ENCODE measurements at places on chromosomes 5 and 9. TPM values are rescaled to one million over a fixed set of nuclear protein-coding genes. Genes with fewer than 3 reads are reported as not detected.
A peak's percentile ranks its signal among the peaks of the same experiment; 100 is the strongest.

- H3K27ac ChIP-seq = no peak overlapping the region
- no peak overlapping the region for H3K4me3 ChIP-seq
- no peaks in the 10 kb centered on the region for H3K36me3 ChIP-seq
- no peak for ATAC-seq
- H3K4me1 ChIP-seq = peaks cover 18% of the 10 kb centered on the region
Measured at GRCh38 chr5:135313405-135313804, 85.6 kb downstream of the MACROH2A1 start.

DNA sequence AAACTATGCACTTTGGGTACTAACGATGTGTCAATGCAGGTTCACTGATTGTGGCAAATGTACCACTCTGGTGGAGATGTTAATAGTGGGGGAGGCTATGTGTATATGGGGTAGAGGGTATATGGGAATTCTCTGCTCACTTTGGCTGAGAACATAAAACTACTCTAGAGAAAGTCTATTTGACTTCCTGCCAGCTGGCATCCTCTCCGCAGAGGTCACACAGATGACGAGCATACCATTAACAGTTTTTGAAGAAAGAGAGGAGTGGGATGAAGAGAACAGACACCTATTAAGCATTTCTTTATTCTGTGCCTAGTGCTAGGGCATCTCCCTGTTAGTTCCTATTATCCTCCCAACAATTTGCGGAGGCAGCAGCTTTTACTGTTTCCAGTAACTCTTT, 58.4 kb upstream of the TRIM32 start:
- no peak overlapping the region for H3K27ac ChIP-seq
- H3K4me1 ChIP-seq = no peaks in the 10 kb centered on the region
- H3K27me3 ChIP-seq = no peaks in the 10 kb centered on the region
- ATAC-seq = no peak
- H3K4me3 ChIP-seq = no peak overlapping the region

GRCh38 chr5:175614223-175614815, 43.6 kb upstream of the HRH2 start:
- H3K4me3 ChIP-seq = no peak overlapping the region
- H3K27ac ChIP-seq = no peak overlapping the region
- peaks cover 13% of the 10 kb centered on the region for H3K27me3 ChIP-seq
- H3K36me3 ChIP-seq = no peaks in the 10 kb centered on the region
- ATAC-seq = no peak

DNA sequence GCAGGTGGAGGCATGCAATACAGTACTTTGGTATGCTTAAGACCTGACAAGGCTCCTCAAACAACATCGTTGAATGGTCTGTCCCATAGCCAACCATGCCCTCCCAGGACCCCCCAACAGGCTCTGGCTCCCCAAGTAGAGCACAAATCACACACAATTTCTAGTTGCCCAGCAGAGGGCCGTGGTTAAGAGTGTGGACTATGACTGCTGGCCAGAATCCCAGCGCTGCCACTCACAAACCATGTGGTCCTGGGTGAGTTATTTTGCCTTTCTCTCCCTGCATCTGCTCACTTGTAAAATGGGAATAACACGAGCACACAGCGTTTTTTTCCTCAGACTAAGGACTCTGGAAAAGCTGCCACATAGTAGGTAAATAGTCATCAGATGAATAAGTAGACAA, 6.5 kb downstream of the CKMT2 start:
- H3K4me1 ChIP-seq = peaks cover 9% of the 10 kb centered on the region
- no peak overlapping the region for H3K27ac ChIP-seq
- H3K36me3 ChIP-seq = no peaks in the 10 kb centered on the region
- ATAC-seq = no peak
- H3K4me3 ChIP-seq = no peak overlapping the region

DNA sequence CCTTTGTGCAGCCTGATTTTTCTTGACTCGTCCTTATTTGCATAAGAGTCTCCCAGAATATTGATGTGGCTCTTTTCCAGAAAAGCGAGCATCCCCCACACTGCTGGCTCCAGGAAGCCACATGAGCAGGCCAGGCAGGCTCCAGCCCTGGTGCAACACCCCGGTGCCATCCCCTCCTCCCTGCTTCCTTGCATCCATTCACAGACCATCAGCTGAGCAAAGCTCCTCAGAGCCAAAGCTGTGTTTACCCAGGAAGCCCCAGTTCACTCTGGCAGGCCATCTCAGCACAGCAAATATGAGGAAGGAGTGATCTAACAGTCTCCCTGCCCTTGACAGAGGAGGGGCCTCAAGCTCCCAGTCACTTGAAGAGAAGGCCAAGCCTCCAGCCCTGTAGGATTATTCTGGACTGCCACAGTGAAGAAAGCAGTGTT, 34.4 kb downstream of the INSYN2B start:
- peak overlapping the region; percentile 31 for H3K27ac ChIP-seq
- H3K4me3 ChIP-seq = no peak overlapping the region
- ATAC-seq = no peak
- no peaks in the 10 kb centered on the region for H3K27me3 ChIP-seq

GRCh38 chr5:98777295-98777694, 3.8 kb downstream of the RGMB start:
- H3K36me3 ChIP-seq = peaks cover 22% of the 10 kb centered on the region
- H3K4me1 ChIP-seq = peaks cover 22% of the 10 kb centered on the region
- H3K27ac ChIP-seq = no peak overlapping the region
- H3K4me3 ChIP-seq = no peak overlapping the region
- H3K27me3 ChIP-seq = no peaks in the 10 kb centered on the region

GRCh38 chr5:132480042-132480441, 10.5 kb downstream of the IRF1 start:
- H3K27me3 ChIP-seq = no peaks in the 10 kb centered on the region
- H3K4me3 ChIP-seq = peak overlapping the region; percentile 7
- H3K36me3 ChIP-seq = peaks cover 37% of the 10 kb centered on the region
- H3K27ac ChIP-seq = peak overlapping the region; percentile 69

GRCh38 chr5:124669956-124670721, 76.3 kb downstream of the ZNF608 start:
- ATAC-seq = no peak
- H3K27me3 ChIP-seq = no peaks in the 10 kb centered on the region
- no peak overlapping the region for H3K4me3 ChIP-seq
- H3K27ac ChIP-seq = no peak overlapping the region
- H3K36me3 ChIP-seq = no peaks in the 10 kb centered on the region

- H3K27me3 ChIP-seq = peaks cover 11% of the 10 kb centered on the region
- no peak overlapping the region for H3K27ac ChIP-seq
- H3K4me3 ChIP-seq = no peak overlapping the region
- no peak for ATAC-seq
- H3K4me1 ChIP-seq = peaks cover 9% of the 10 kb centered on the region
Measured at GRCh38 chr9:131100445-131100844, 4.1 kb downstream of the AIF1L start.

DNA sequence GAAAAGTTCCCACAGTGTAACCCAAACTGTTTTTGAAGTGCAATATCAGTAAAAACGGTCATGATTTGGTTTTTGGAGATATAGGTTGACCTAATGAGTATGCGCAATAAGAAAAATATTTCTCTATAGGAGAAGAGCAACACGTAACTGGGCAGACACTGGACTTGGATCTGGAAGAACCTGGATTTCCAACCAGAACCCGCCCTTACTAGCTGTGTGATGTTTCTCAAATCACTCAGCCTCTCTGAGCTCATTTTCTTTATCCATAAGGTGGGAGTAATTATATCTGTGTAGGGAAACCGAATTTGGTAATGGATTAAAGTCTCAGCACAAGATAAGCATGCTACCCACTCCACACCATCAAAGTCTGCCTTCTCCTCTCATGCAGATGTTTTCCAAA, 169.1 kb downstream of the COL23A1 start:
- H3K4me1 ChIP-seq = peaks cover 4% of the 10 kb centered on the region
- H3K27ac ChIP-seq = no peak overlapping the region
- no peak for ATAC-seq
- no peaks in the 10 kb centered on the region for H3K36me3 ChIP-seq
- no peak overlapping the region for H3K4me3 ChIP-seq

GRCh38 chr5:124952566-124952965, 206.1 kb upstream of the ZNF608 start:
- no peak for ATAC-seq
- no peaks in the 10 kb centered on the region for H3K4me1 ChIP-seq
- H3K27ac ChIP-seq = no peak overlapping the region
- H3K27me3 ChIP-seq = no peaks in the 10 kb centered on the region

- no peaks in the 10 kb centered on the region for H3K27me3 ChIP-seq
- H3K4me1 ChIP-seq = peaks cover 6% of the 10 kb centered on the region
- peak; percentile 92 for ATAC-seq
- H3K36me3 ChIP-seq = no peaks in the 10 kb centered on the region
Measured at GRCh38 chr5:18761801-18762200, 1127.5 kb downstream of the TAF11L14 start.

- H3K36me3 ChIP-seq = peaks cover 37% of the 10 kb centered on the region
- no peaks in the 10 kb centered on the region for H3K27me3 ChIP-seq
- H3K27ac ChIP-seq = no peak overlapping the region
- no peak overlapping the region for H3K4me3 ChIP-seq
Measured at GRCh38 chr9:76159293-76159926, 234.8 kb downstream of the RFK start.

GRCh38 chr9:61666849-61667371, 477.1 kb downstream of the SPATA31A7 start:
- no peak for ATAC-seq
- no peak overlapping the region for H3K27ac ChIP-seq
- no peaks in the 10 kb centered on the region for H3K36me3 ChIP-seq
- no peaks in the 10 kb centered on the region for H3K4me1 ChIP-seq
- H3K27me3 ChIP-seq = no peaks in the 10 kb centered on the region

DNA sequence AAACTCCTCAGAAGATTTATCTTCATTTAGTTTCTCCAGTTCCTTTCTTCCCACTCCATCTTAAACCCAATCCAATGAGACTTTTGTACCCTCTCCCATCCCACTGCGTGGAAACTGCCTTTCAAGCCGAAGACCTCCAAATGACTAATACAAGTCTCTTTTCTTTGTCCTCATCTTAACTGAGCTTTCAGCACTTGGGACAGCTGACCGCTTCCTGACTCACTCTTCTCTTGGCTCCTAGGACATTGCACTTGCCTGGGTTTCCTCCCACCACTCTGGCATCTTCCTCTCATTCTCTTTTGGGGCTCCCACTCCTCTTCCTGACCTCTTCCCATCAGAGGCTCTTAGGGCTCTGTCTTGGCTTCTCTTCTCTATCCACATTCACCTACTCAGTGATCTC, 243.7 kb downstream of the HSPA4 start:
- no peak overlapping the region for H3K27ac ChIP-seq
- no peaks in the 10 kb centered on the region for H3K27me3 ChIP-seq
- H3K4me3 ChIP-seq = no peak overlapping the region
- H3K36me3 ChIP-seq = no peaks in the 10 kb centered on the region
- no peaks in the 10 kb centered on the region for H3K4me1 ChIP-seq

DNA sequence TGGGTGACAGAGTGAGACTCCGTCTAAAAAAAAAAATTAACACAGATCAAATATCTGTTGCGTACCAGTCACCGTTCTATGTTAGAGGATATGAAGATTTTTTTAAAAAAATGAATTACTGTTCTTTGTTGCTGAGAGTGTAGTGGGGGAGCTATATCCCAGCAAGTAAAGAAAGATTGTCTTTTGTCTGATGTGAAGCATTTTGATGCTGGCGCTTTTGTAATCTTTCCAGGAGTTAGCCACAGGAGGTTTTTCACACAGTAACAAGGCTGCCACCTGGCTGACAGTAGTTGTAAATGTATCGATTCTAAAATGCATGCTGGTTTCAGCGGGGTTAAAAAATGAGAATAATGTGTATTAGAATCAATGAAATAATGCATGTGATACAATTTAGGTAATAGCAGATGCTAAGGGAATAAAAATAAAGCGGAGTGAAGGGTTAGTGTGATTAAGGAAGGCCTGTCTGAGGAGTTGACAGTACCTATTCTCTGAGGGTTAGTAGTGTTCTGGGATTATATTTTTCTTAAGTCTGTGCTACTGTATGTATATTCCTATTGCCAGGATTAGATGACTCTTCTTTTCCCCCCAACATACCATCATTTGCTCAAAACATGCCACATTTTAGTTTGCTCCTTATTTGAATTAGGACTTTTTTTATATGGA, 3.4 kb downstream of the LMNB1 start:
- H3K27ac ChIP-seq = peak overlapping the region; percentile 96
- no peak for ATAC-seq
- peaks cover 5% of the 10 kb centered on the region for H3K4me1 ChIP-seq
- H3K4me3 ChIP-seq = peak overlapping the region; percentile 93
- H3K27me3 ChIP-seq = no peaks in the 10 kb centered on the region

GRCh38 chr5:172380301-172380986, 73.9 kb downstream of the SH3PXD2B start:
- no peaks in the 10 kb centered on the region for H3K36me3 ChIP-seq
- no peaks in the 10 kb centered on the region for H3K4me1 ChIP-seq
- no peak for ATAC-seq
- no peak overlapping the region for H3K27ac ChIP-seq
- H3K4me3 ChIP-seq = no peak overlapping the region

DNA sequence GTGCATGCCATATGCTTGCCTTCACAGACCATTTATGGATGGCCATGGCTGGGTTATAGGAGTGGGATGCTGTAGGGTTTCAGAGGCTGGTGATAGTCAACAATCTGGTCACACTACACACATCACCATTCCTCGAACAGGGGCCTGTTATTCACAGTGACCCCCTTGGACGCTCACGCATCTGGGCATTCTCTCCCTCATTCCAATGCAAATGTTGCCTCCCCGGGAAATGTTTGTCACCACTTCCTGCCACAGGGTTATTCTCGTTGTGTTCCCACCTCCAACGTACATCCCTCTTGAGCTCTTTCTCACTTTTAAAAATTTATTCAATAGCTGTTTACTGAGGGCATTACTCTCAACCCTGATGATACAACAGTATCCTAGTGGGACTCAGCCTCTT, 135.4 kb downstream of the SCAMP1 start:
- no peak overlapping the region for H3K27ac ChIP-seq
- peaks cover 40% of the 10 kb centered on the region for H3K27me3 ChIP-seq
- H3K4me1 ChIP-seq = no peaks in the 10 kb centered on the region

DNA sequence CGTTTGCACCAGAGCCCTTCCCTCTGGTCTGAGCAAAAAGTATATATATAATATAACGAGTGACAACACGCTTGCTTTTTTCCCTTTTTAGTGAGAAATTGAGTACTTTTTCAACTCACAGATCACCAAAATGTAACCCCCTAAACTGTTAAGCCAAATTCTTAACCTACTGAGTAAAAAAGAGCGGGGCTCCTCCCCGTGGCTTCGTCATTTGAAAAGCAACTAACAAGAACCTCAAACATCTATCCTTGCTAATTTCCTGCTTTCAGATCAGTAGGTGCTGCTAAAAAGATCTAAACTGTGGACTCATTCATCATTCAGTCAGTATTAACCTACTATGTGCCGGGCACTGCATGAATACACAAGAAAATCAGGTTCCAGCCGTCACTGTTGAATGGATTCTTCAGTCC, 1.0 kb upstream of the PTBP3 start:
- H3K27me3 ChIP-seq = no peaks in the 10 kb centered on the region
- H3K27ac ChIP-seq = peak overlapping the region; percentile 87
- H3K4me3 ChIP-seq = peak overlapping the region; percentile 79
- H3K4me1 ChIP-seq = peaks cover 6% of the 10 kb centered on the region
- peak; percentile 37 for ATAC-seq

SIL1 gene
- total RNA-seq = 24.4 TPM

THOC3 gene
- 126 TPM for total RNA-seq

GMCL2 gene
- not detected for total RNA-seq

CFAP157 gene
- not detected for total RNA-seq
